Renal cortical epithelial cell (primary cell): ENCODE measurements at places on chromosomes 2 and 18.

DNA sequence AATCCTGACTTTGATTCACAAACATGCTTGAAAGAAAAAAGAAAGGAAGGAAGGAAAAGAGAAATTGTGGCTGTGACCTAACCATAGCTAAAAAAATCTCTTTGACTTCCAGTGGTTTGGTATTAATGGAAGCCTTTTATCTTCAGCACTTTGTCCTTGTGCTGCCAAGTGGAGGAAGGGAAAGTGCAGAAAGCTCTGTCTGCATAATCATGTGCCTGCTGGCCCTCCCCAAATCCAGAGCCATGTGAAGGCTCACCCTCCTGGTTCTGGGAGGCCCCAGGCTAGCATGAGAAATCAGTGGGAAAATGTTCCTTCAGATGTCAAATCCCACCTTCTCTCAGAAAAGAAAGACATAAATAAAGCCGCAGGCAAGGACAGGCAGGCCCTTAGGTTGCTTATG lies 48.3 kb upstream of the BMPR2 start:
- peak; percentile 16 for DNase-seq

GRCh38 chr18:24530630-24531111 lies 70.2 kb downstream of the HRH4 start:
- peak; percentile 68 for DNase-seq

GRCh38 chr2:32064021-32064601 lies 755 bp downstream of the SPAST start:
- DNase-seq: no peak

DNA sequence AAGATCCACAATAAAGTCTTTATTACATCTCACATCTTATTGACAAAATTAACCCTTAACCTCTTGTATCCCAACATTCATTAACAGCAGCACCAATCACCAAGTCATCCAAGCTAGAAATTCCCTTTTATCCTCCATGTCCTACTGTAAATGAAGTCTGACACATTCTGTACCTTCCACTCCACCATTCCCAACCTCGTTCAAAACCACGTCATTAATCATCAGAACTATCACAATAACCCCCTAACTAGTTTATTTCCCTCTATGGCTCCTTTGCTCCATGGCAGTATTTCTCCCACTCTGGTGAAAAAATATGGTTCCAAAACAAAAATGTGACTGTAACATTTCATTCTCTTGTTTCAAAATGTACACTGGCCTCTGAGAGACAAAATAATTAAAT lies 1626.2 kb downstream of the LRP1B start:
- peak; percentile 7 for DNase-seq

GRCh38 chr18:42830936-42831335 lies 284.5 kb downstream of the RIT2 start:
- no peak for DNase-seq

GRCh38 chr2:46029332-46029811 lies 267.8 kb upstream of the EPAS1 start:
- DNase-seq: peak; percentile 90

DNA sequence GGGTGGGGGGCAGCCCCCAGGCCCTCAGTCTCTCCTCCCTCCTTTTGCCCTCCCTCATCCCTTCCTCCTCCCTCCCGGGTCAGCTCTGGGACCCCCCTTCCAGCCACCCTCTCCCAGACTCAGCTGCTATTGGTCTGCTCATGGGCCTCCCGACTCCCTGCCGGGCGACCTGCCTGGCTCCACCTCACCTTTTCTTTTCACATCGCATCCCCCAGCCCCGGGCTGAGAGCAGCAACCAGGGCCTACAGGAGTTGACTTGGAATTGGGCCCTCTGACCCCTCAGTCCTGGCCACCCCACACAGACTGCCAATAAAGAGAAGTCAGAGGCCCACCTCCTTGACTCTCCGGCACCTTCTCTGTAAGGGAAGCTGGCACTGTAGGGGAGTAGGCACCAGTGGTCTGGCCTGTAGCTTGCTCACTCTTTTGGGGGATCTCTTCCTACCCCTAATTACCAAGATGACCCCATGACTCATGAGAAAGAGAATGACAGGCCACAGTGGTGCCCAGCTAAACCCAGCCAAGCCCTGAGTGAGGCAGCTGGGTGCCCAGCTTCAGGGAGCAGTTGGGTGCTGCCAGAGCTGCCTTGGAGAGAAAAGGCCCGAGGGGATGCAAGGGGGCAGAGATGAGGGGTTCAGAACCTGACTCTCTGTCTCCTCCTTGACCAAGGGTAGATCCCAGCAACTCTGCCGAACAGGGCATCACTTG lies 2.0 kb upstream of the ECEL1 start:
- DNase-seq: no peak

- DNase-seq: no peak
Measured at GRCh38 chr2:62971936-62972335, 78.7 kb upstream of the OTX1 start.

GRCh38 chr2:84832772-84833461 lies 48.0 kb downstream of the TRABD2A start:
- DNase-seq: peak; percentile 11

- DNase-seq: no peak
Measured at GRCh38 chr2:241976296-241976695, 106.8 kb downstream of the RTP5 start.

- no peak for DNase-seq
Measured at GRCh38 chr2:28431741-28432140, 39.1 kb downstream of the FOSL2 start.

- no peak for DNase-seq
Measured at GRCh38 chr2:15556311-15556930, 4.7 kb downstream of the NBAS start.

GRCh38 chr2:42979870-42980763 lies 187.7 kb upstream of the HAAO start:
- no peak for DNase-seq

DNA sequence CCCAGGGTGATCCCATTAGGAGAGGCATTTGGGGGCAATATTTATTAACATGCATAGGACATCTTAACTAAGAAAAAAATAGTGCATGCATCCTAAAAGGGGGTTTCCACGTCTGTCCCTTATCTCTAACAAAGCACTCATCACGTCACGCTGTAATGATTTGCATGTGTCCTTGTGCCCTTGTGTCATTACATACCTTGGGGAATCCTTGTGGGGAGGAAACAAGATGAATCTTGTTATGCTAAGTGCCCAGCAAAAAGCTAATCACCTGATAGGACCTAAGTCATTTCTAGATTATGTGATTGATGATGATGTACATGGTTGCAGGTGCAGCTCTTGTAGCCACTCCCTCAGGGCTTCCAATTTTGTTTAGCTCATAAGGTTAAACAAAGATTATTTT lies 250.9 kb downstream of the FBXO15 start:
- DNase-seq: no peak

GRCh38 chr2:211035548-211036185 lies 479.3 kb downstream of the CPS1 start:
- peak; percentile 42 for DNase-seq

DNA sequence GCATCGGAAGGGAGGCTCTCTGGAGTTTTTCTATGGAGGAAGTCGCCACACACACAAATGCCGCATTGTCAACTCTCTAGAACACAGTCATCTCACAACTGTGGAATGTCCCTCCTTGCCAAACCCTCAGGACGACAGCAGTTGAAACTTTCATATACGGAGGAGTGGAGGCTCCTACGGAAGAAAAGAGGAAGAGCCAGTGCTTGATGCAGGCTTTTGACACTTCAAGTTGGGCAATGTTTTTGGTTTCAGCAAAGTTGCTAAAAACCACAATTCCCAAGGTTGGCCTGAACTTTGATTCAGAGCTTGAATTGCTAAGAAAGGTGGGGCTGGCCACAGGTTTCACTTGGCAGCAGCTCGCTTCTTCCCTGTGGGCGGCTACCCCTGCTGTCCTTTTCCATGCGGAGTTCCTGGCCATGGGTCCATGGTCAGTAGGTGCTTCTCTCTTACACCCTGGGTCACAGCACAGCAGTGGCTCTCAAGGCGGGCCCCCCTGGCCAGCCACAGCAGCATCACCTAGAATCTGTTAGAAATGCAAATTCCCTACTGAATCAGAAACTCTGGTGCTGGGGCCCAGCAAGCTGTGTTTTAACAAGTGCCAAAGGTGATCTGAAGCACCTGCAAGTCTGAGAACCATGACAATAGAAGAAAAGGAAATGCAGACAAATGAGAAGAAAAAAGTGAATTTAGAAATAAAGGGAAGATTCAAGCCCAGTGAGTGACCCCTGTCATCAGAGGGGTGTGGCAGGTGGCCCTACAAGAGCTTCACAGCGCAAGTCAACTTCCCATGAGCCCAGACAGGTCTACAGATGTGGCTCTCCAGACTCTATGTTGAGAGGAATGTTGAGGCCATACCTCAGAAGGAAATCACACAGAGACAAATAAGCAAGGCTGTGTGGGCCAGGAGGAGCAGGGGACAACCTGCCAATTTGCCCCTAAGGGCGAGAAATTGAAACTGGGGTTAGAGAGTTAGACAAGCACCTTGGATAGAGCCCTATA lies 856.4 kb downstream of the RNF144A start:
- DNase-seq: peak; percentile 82

GRCh38 chr2:237259201-237259600 lies 154.8 kb downstream of the COL6A3 start:
- no peak for DNase-seq

DNA sequence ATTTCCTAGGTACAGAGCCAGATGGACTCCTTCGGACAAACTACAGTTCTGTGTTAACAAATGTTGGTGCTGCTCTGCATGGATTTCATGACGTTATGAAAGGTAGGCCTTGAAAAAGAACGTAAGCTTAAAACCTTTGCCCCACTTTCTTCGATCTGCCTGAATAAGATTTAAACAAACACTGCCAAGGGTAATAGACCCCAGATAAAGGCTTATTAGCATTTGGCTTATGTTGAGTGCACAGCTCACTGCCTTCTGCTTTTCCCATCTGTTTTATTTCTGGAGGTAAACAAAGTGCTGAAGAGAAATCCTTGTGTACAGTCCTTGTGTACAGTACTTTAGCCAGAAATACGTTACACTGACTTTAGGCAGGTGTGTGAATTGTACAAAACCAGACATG lies 50.0 kb upstream of the STON1 start:
- peak; percentile 46 for DNase-seq

- no peak for DNase-seq
Measured at GRCh38 chr2:240645801-240646175, 20.5 kb downstream of the GPR35 start.

GRCh38 chr2:180033993-180034894 lies 27.1 kb upstream of the CWC22 start:
- peak; percentile 75 for DNase-seq

DNA sequence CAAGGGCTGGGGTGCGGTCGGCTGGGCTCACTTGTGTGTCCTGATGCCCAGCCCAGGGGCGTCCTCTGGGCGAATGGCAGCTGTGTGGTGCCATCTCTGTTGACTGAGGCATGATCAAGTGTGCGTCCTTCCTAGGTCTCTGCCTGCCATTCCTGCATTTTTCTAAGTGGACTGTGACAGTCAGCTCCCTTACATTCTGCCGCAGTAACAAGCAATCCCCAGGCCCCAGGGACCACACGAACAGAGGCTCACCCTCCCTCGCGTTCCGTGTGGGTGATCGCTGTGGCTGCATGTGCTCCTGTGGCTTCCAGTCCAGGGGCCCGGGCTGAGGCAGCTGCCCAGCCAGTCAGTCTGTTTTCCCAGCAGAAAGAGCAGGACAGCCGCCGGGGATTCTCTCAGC lies 17.8 kb downstream of the D2HGDH start:
- no peak for DNase-seq

DNA sequence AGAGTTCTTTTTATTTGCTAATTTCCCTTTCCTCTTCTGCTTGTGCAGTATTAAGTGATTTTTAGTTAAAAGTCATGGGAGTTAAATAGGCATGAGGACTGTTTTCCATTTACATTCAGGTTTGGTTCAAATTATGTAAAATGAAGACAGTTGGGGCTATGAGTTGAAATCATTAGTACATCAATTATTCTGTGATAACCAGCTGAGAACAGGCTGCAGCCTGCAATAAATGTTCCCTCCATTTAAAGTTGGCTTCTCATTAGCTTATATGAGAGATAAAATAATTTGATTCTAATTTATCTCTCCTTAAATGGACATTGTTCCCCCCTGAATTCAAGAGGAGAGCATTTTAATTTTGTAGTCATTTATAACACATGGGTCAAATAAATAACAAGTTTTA lies 48.3 kb downstream of the RHBDD1 start:
- no peak for DNase-seq

DNA sequence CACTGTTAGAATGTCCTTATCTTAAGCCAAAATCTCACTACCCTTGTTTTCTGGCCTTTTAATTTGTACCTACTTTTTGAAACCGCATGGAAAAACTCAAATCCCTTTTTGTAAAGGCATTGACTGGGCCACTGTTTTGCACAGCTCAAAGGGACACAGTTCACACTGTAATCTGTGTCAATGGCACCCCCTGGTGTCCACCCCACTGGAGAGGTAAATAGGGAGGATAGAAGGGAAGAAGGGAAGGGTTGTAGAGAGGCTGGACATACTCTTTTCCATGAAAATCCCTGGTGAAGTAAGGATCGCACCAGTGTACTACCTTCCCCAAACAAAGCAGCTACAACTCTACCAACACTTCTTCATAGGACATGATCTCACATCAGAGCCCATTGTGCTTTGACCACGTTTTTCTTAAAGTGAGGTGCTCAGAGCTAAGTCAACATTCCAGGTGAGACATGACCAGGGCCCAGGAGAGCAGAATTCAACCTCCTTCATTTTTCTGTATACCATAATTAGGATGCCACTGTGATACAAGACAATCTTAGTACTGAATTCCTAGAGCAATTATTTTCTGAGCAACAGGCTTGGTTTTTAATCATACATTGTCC lies 92.4 kb upstream of the RMDN2 start:
- peak; percentile 67 for DNase-seq

- no peak for DNase-seq
Measured at GRCh38 chr2:122323927-122324326, 568.5 kb downstream of the TSN start.

DNA sequence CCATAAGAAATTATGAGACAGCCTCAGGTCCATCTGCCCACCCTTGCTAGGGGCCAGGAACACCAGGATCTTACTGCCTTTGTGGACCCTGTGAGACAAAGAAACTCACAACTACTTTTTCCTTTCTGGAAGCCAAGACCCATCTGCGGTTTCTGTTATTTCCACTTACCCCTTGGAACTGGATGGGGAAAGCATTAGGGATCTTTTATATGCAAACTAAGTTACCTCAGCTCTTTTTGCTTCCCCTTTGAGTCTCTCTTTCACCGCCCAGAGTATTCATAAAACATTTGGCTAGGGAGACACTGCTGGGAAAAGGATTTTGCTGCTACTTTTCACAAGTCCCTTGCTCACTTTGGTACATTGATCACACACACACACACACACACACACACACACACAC lies 95.7 kb downstream of the ZNF385B start:
- no peak for DNase-seq

- peak; percentile 9 for DNase-seq
Measured at GRCh38 chr2:99926986-99927385, 215.4 kb downstream of the AFF3 start.
